DMS79 treated with DMSO at 0.1 percent for 48 hours (cell line): ENCODE measurements at places on chromosomes 3 and 15.

DNA sequence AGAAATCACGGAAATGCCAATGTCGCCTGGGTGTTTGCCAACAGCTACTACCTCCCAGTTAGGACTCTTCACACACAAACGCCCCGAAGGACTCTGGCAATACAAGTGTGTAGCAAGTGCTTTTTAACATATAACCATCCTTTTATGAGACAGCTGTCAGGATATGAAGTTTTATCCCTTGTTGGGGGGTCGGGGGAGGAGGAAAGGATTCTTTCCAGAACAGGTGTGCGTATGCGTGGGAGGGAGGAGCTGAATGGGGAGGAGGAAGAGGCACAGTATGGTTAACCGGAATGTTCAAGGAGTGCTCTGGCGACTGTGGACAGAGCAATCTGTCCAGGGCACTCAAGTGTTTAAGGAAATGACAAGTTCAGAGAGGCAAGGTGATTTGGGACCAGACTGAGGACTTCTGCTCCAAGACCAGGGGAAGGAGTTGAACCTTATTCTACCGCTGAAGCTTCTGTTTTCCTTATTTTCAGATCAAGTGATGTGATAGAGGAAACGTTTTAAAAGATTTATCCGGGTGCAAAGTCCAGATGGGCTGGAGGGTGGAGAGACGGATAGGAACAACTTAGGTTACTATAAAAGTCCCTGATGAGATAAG, 1.3 kb downstream of the TSPAN3 start:
- DNase-seq: peak; percentile 28

- DNase-seq: no peak
These were observed 1.5 kb upstream of the C3orf62 start for GRCh38 chr3:49278548-49278947.

DNA sequence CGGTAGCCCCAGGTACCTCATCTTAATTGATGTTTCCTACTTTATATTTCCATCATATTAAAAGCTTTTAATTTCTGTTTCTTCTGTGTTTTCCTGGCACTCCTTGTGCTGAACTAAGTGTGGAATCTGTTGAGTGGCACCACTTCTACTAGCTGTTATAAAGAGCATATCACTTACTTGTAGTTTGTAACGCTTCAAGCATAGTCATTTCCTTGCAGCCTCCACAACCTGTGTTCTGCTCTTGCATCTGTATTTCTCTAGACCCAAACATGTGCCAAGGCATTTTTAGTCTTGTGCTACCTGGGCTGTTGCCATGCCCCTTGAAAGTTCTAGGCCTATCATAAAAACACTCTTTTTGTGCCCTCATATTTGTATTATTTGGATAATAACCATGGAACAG, 16.0 kb downstream of the ZNF654 start:
- DNase-seq: no peak

GRCh38 chr3:141763088-141763750, at the start of gene GRK7:
Gene GRK7, plus strand, starts transcription at chr3:141763408. Its CDS starts 14,877 bp downstream, at chr3:141778285.
- no peak for DNase-seq

- no peak for DNase-seq
These were observed 23.6 kb upstream of the DUT start for GRCh38 chr15:48307586-48307985.

DNA sequence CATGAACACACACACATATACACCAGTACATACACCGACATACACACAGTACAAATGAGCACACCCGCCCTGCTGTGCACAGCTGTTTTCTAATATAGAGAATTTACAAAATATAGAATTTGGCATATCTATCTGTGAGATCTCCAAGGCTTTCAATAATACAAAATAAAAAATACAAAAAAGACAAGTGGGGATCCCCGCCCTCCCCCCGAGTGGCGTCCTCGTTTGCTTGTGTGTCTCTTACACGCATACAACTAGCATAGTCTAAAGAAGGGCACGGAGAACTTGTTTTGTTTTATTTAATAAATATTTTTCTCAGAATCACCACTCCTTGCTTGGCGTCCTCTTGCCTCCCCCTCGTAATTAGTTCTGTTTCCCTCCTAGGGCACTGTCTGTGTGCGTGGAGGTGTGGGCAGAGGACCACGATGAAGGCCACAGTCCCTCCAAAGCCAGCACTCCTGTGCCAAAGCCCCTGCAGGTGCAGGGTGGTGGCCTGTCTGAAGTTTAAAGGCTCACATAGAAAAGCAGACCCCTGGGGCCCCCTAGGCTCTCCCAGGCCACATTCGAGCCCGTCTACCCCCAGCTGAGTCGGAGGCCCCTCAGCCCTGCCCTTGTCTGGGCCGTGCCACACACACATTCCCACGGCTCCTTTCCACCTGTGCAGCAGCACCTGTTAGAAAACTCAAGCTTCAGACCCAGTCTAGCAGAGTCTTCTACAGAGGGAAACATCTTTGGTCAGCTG, 82.1 kb downstream of the SEC22A start:
- DNase-seq: no peak

GRCh38 chr3:132407025-132407424, 10.3 kb upstream of the DNAJC13 start:
- no peak for DNase-seq

- DNase-seq: no peak
These were observed 428 bp downstream of the LYSMD4 start for GRCh38 chr15:99732751-99733267.

GRCh38 chr3:79258479-79258878, 509.3 kb downstream of the ROBO1 start:
- DNase-seq: no peak

- no peak for DNase-seq
These were observed 97.2 kb downstream of the SEMA5B start for GRCh38 chr3:122930063-122930997.

DNA sequence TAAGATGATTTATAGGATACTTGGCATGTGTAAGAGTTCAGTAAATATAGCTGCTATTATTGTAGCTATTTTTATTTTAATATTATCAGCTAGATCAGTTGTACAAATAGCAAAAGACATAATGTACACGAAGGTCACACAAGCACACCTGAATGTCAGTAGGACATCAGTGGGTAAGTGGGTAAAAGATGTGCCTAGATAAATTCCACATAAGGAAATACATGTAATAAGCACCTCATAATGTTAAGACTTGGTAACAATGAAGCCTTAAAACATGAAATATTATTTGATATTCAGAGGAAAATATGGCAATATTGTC, 41.5 kb downstream of the ABHD2 start:
- DNase-seq: no peak

DNA sequence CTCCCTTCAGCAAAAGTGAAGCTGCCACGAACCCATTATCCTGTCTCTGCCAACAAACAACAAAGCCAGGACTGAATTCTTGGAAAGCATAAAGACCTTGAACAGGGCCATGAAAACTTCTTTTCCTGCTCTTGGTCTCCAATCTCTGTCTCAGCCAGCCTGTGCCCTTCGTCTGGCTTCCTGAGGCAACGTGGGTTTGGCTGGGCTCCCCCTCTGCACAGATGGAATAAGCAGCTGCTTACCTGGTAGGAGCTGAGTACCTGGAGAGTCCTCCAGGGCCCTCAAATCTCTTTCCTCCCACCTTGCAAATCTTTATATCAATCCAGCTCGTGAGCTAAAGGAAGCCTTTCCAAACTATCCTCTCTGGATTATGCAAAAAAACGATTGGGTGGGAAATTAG, 97.6 kb upstream of the PSMD6 start:
- peak; percentile 20 for DNase-seq

DNA sequence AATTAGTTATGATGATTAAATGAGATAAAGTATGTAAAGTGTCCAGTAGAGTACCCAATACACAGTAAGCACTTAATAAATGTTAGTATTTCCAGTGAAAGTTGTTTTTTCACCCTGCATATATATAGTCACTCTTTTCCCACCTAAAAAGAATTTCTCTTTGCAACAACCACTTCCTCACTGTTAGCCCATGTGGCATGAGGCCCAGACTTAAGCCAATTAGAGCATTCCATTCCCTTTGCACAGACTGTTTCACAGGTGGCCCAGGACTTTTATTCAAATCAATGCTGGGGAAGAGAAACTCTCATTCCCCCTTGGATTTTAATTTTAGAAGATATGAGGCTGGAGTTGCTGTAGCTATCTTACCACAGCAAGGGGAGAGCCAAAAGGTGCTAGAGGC, 3.7 kb downstream of the IFT80 start:
- no peak for DNase-seq
